HFF-Myc (cell line): ENCODE measurements at places on chromosomes 12 and 14.

DNA sequence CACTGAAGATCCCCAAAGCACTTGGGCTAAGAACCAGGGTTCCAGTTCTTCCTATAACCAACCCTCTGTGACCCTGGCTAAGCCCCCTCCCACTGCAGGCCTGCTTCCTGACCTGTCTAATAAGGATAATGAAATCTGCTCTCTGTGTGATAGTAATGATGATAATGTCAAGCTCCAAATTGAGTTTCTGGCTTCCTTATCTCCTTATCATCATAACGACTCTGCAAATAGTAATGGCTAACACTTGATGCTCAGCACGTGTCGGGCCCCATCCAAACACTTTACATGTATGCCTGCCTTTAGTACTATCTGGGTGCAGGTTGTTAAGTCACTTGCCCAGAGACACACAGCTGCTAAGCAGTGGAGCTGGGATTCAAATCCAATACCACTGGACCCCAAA lies 5.0 kb upstream of the GPR162 start:
- DNase-seq = no peak

DNA sequence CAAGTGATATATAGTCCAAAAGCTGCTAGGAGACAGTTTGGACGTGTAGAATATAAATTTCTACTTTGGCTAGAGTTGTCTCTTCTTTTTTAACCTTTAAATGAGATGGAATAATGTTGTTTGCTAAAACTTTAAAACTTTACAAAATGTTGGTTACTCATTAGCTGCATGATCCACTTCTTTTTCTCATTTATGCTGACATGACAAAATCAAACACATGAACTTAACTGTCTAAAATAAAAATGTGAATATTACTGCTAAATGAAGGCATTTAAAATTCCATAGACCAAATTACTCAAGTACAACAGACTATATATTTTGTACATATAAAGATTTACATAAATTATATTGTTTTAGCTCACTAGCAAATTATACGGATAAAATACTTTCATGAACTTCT lies 135.9 kb upstream of the ABCD2 start:
- no peak for DNase-seq

GRCh38 chr12:85280984-85281630 lies 1.1 kb downstream of the ALX1 start:
- no peak for DNase-seq

GRCh38 chr12:48980953-48981756 lies 3.0 kb downstream of the WNT1 start:
- no peak for DNase-seq

GRCh38 chr12:546265-546919 lies 86.7 kb downstream of the B4GALNT3 start:
- no peak for DNase-seq

- DNase-seq = no peak
These were observed 242.5 kb upstream of the ATP2B1 start for GRCh38 chr12:89951050-89951693.

GRCh38 chr12:11821386-11822080 lies 172.1 kb downstream of the ETV6 start:
- no peak for DNase-seq

DNA sequence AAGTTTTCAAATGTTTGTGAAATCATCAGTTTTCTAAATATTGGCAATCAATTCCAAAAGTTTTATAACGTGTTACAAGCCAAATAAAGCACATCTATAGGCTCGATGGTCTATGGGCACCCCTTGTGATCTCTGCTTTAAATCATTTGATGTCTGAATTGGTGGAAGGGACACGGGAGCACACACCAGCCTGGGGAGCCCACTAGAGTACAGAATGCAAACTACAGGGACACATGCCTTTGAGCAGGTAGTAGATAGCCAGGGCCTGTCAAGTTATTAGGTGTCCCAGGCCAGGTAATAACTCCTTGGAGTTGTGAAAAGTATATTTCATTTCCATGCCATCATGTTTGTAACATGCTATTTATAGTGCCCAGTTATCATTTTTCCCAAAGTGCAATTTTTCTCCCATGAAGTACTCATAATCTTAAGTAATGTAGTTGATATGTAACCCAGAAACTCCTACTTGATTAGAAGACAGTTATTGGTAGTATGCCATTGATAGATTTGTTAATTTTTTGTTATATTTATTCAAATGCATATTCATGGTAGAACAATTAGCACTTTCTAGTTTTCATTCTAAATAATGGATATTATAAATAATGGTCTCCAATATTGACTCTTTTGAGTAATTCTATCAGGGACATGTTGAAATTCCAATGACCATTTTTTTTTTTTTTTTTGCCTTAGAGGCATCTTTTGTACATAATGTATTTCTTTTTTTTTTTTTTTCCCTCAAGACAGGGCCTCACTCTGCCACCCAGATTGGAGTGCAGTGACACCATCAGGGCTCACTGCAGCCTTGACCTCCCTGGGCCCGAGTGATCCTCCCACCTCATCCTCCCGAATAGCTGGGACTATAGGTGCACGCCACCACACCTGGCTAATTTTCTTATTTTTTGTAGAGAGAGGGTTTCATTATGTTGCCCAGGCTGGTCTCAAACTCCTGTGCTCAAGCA lies 96.9 kb upstream of the FGD4 start:
- no peak for DNase-seq

GRCh38 chr12:108846290-108846701 lies 11.1 kb downstream of the SSH1 start:
- no peak for DNase-seq
